NB4 (cell line): ENCODE measurements at places on chromosomes 1 and 21.
A peak's percentile ranks its signal among the peaks of the same experiment; 100 is the strongest.

DNA sequence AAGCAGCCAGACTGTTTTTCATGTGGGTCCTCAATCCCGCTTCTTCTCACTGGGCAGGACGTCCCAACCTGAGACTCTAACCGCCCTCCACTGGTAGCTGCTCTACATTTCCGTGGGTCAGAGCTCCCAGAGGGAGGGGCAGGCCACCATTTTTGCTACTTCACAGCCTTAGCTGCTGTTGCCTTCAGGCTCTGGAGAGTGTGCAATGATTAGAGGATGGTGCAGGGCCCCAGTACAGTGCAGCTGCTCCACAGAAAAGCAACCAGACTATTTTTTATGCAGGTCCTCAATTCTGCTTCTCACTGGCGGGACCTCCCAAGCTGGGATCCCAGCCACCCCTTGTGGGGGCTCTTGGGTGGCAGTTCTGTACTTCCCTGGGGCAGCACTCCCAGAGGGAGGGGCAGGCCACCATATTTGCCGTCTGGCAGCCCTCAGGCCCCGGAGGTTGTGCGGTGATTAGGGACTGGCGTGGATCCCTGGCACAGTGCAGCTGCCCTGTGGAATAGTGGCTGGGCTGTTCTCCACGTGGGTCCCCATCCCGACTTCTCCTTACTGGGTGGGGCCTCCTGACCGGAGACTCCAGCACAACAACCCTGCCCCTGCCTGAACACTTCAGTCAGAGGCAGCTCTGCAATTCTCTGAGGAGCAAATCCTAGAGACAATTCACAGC, 647.6 kb upstream of the PKN2 start:
- DNase-seq, result no peak

GRCh38 chr1:98887507-98887906, 117.2 kb downstream of the PLPPR5 start:
- no peak for DNase-seq

- peak; percentile 68 for DNase-seq
Observed at GRCh38 chr1:46333300-46334029, 7.1 kb upstream of the NSUN4 start.

DNA sequence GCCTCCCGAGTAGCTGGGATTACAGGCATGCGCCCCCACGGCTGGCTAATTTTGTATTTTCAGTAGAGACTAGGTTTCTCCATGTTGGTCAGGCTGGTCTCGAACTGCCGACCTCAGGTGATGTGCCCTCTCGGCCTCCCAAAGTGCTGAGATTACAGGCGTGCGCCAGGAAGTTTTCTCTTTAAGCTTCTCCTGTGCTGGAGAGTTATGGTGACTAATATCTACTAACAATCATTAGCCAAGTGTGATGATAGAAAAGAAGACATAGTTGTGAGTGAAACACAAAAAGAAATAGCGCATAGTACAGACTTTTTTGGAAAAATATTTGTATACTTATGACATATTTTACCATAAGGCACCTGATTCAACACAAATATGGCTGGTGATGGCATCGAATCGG, 56.5 kb downstream of the SETD4 start:
- DNase-seq, result no peak
